T1000 (cell line): ENCODE measurements at places on chromosomes 2 and 18.

GRCh38 chr2:85347599-85347998 lies 6.7 kb downstream of the RETSAT start:
- no peak for DNase-seq

DNA sequence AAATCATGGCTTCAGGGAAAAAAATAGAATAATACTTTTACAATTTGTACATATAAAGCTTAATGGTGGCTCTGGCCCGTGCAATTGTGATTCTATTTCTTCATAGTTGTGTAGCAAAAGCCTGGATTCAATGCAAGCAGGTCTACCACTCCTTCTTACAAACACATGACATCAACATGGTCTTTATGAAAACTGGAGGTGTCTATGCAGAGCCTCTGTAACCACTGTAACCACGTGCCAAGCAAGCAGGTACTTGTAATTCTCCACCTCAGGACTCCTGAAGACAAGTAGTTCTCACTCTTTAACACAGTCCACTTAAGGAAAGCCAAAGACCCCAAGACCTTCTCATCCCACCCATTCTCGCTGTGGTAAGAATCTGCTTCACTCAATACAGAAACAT lies 62.6 kb downstream of the METTL4 start:
- no peak for DNase-seq

DNA sequence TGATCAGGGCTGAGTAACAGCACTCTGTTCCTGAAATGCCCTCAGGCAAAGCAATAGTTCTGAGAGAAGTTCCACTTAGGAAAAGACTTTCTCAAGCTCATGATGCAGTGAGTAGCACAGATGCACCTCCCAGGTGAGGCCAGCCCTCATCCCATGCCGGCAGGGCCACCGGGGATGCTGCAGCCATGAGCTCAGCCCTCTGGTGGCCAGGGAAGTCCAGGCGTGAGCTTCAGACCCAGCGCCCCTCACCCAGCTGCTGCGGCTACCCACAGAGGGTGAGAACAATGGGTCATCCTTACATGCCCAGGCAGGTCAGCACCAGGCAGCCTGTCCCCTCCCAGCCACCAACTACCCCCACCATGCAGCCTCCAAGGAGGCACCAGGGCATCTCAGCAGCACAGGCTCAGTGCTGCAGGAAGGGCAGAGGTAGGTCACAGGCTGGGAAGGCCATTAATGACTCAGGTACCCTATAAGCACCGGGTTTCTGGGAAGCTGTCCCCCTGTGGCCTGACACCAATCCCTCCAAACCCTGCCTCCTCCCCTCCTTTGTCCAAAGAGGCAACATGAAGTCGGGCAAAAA lies 50.6 kb downstream of the TTC32 start:
- DNase-seq, result no peak

GRCh38 chr2:181657379-181657778 lies 474 bp upstream of the CERKL start:
- no peak for DNase-seq

DNA sequence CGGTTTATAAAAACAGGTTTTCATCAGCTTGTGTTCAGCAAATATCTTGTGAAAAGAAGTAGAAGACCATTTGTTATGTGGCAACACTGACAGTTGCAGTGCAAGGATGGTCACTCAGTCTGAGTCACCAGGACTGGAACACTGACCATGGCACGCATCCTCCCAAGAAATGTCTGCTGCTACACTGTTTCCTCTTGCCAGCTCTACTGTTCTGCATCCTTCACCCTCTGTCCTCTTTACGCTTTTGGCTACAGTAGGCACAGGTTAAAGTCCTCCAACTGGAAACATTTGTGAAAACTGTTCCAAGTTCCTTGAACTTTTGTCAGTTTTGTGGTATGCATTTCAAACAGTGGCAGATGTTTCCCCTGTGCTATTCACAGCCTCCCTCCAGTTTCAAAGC lies 39.4 kb downstream of the OSR1 start:
- no peak for DNase-seq

DNA sequence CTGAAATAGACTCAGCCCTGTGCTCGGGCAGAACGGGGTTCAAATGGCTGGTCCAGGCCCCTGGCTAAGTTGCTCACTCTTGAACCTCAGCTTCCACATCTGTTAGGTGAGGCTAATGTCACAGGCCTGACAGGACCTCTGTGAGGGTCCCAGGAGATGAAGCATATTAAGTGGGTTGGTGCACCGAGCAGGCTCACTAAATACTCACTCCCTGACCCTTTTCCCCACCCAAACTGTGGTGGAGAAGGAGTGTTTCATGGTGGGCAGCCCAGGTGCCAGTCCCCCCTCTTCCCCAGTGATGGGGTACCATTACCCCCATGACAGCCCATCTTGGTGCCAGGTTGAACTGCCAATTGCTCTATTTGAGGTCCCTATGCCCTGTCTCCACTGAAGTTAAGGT lies 286.0 kb downstream of the MYCN start:
- no peak for DNase-seq

DNA sequence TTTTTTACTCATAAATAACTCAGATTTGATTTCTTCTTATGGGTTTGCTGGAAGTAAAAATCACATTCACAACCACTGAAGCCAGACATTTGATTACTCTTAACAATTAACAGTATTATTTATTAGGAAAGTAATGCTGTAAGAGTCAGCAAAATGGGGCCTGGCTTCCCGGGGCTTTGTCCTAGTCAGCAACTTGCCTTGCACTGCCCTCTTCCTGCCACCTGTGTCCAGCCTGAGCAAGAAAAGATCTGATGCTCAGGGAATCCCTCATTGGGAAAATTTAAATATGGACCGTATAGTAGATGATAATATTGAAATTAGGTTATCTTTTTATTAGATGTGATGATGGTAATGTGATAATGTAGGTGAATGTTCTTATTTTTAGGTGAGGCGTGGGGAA lies 30.8 kb upstream of the ACYP2 start:
- no peak for DNase-seq

GRCh38 chr18:8910843-8911242 lies 191.7 kb upstream of the NDUFV2 start:
- no peak for DNase-seq

- DNase-seq, result no peak
Measured at GRCh38 chr2:73269686-73270465, 14.4 kb downstream of the FBXO41 start.

DNA sequence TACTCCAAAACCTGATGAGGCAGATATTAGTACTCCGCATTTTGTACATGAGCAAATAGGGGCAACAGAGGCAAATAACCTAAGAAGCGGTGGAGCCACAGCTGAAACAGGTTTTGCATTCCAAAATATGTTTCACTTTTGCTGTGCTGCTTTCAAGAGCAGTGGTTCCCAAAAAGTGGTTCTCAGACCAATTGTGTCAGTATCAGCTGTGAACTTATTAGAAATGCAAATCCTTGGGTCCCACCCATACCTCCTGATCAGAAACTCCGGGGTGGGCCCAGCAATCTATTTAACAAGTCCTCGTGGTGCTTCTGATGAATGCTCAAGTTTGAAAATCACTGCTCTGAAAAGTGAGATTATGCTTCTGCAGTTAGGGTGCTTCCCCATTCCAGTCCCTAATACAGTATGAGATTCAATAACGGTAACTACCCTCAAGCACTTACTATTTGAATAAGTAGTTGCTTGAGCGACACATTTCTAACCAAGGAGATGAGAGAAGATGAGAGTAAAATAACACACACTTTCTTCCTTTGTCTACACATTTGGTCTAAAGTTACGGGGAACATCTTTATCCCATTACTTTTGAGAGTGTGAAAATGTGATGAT lies 17.8 kb upstream of the TCF4 start:
- DNase-seq, result no peak

- DNase-seq, result no peak
Measured at GRCh38 chr2:43391201-43391877, 164.9 kb upstream of the ZFP36L2 start.

GRCh38 chr18:7071600-7071999 lies 46.0 kb downstream of the LAMA1 start:
- DNase-seq, result no peak

- no peak for DNase-seq
Measured at GRCh38 chr2:44940732-44941464, 604 bp upstream of the SIX3 start.

DNA sequence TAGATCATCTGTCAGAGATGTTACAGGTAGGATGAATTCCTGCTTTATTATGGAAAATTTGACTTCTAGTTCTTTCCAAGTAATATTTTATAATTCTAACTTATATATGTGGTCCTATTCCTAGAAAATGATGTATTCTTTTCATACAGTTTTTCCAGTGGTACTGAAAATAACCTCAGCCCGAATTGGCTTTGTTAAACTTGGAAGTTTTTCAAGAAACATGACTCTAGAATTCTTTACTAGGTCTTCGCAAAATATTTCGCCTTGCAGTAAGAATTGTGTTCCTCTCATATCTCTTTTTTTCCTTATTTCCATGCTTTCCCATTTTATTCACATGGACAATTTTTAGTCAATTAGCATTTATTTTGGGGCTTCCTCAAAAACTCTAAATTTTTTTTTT lies 60.5 kb downstream of the BMPR2 start:
- DNase-seq, result no peak

DNA sequence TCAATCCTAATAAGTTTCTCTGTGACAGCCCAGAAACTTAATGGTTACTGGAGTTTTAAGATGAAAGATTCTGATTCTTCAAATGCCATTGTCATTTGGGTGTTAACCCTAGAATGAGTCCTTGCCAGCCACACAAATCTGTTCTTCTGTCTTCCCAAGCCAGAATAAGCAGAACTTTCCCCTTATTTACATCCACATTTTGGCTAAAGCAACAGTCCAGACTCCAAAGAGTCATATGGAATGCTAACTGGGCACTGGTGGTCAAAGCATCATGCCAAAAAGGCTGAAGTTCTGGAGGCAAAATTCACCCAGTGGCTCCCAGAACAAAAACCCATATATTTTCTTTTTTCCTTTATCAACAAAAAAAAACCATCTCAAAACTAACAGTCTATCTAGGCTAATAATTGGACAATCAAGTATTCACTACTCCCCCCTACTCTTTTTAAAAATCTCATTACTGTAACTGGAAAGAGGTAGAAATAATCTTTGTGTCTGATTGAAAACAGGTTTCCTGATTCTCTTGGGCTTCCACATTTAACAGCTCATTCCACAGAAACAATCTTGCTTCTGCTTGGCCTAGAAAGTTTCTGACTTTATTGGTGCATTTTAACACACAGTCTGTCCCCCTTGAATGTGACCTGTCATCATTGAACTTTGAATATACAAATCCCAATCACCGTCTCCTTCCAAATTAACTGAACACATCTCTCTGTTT lies 89.6 kb upstream of the SETBP1 start:
- DNase-seq, result no peak

DNA sequence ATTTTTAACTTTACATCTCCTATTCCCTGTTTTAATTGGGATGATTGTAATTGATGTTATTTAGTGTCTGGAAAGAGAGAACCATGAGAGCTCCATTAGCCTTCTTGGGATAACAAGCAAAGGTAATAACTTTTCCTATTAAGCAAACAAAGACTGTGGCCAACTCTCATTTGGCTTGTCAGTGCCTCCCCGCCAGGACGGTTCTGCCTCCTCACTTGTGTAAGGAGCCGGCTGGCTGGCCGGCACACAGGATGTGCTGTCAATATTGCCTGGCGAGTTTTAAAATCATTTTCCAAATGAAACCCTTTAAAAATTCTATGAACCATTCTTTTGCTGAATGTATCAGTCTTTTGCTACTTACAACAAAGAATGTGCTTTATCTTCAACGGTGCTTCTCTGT lies 898.3 kb downstream of the CPS1 start:
- no peak for DNase-seq

DNA sequence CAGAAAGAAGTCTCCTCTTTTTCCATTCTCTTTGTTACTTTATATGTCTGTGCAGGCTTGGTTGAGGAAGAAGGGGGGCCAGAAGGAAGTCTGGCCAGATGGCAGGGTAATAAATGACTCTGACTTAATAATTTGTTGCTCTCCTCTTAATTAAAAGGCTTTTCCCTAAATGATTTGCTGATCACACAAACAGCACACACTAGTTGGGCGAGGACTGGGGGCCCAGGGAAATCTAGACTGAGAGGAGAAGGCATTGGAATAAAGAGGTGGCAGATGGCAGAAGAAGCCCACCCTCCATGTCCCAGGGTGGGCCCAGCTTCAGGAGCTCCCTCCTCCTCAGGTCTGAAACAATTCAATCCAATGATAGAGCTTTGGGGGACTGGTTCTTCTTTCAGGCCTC lies 12.7 kb upstream of the SMARCAL1 start:
- DNase-seq, result no peak

DNA sequence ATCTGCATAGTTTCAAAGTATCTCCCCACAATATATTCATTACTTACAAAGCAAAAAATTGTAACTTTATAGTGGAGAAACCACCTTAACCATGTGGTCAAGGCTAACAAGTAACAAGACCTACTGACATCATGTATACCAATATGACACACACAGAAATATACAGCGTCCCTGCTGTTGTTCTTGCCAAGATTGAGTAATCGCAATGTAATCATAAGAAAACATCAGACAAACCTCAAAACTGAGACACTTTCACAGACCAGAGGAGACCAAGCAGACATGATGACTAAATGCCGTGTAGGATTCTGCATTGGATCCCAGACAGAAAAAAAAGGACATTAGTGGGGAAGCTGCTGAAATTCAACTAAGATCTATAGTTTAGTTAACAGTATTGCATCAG lies 123.0 kb downstream of the ACAA2 start:
- DNase-seq, result no peak

DNA sequence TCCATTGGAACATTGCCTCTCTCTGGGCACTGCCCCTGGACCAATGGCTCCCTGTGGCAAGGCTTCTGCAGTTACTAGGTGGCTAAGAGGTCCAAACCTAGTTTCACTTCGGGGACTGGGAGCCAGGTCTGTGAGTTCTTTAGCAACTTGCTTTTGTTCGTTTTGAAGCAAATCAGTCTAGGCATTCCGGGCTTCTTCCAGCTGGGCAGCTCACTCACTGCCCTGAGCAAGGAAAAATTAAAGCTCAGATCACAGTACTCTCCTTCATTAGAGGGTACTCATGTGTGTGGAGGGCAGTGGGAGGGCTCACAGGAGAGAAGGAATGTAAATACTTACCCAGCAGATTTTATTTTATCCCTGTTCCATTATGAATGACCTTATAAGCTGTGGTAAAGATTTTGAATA lies 80.3 kb downstream of the SPP2 start:
- no peak for DNase-seq

GRCh38 chr2:15494877-15495276 lies 66.3 kb downstream of the NBAS start:
- no peak for DNase-seq

GRCh38 chr18:59279193-59279592 lies 5.9 kb upstream of the RAX start:
- no peak for DNase-seq

- DNase-seq, result no peak
Measured at GRCh38 chr2:193584522-193584938, 1389.8 kb upstream of the TMEFF2 start.
